Neural progenitor cell (in vitro differentiated cells): ENCODE measurements at places on chromosomes 4 and X. TPM values are rescaled to one million over a fixed set of nuclear protein-coding genes. Genes with fewer than 3 reads are reported as not detected.

TBC1D19 gene
- 16.8 and 30.7 TPM in 2 replicates for total RNA-seq

GPRASP3 gene
- 20.0 and 20.3 TPM in 2 replicates for total RNA-seq

PRSS12 gene
- total RNA-seq, result 1.6 and 1.9 TPM in 2 replicates

QRFPR gene
- total RNA-seq, result 0.25 TPM in 1 of 2 replicates, not detected in the other

TNMD gene
- not detected in 2 replicates for total RNA-seq

CNGA2 gene
- not detected in 2 replicates for total RNA-seq

EREG gene
- not detected in 2 replicates for total RNA-seq

COL25A1 gene
- 1.3 and 2.0 TPM in 2 replicates for total RNA-seq
